ENCODE measurements at places on chromosomes 16 and 17. TPM values are rescaled to one million over a fixed set of nuclear protein-coding genes. Genes with fewer than 3 reads are reported as not detected.

The RNF43 gene
- 0.23 TPM for total RNA-seq

The GRAP gene
- 0.43 TPM for total RNA-seq

The C17orf113 gene
- total RNA-seq = 0.67 TPM

The SHCBP1 gene
- 32.3 TPM for total RNA-seq

The PYDC1 gene
- not detected for total RNA-seq

The STX4 gene
- total RNA-seq = 67.0 TPM

The CSH2 gene
- total RNA-seq = not detected

The CLEC3A gene
- not detected for total RNA-seq

The SDK2 gene
- total RNA-seq = 1.6 TPM

The KRTAP2-2 gene
- total RNA-seq = not detected

The ZNF821 gene
- total RNA-seq = 4.2 TPM

The EXOC3L1 gene
- total RNA-seq = 0.29 TPM

The KRT222 gene
- total RNA-seq = 0.37 TPM

The CDRT15 gene
- not detected for total RNA-seq

The GDPD3 gene
- total RNA-seq = 1.8 TPM

The ACSM5 gene
- not detected for total RNA-seq

The RIPOR1 gene
- 41.9 TPM for total RNA-seq

The MCRIP2 gene
- 16.7 TPM for total RNA-seq

The DOC2A gene
- 2.6 TPM for total RNA-seq

The TP53TG3C gene
- total RNA-seq = not detected

The MAF gene
- total RNA-seq = 0.33 TPM

The SEBOX gene
- total RNA-seq = not detected

The ACLY gene
- 269 TPM for total RNA-seq

The HOXB8 gene
- 7.3 TPM for total RNA-seq

The GNG13 gene
- not detected for total RNA-seq

The VMP1 gene
- 147 TPM for total RNA-seq

The SEPTIN12 gene
- total RNA-seq = not detected

The EME1 gene
- 14.9 TPM for total RNA-seq

The OR1A1 gene
- total RNA-seq = not detected

The RDM1 gene
- total RNA-seq = 3.1 TPM

The CDK5R1 gene
- 5.8 TPM for total RNA-seq

The FOXC2 gene
- total RNA-seq = 4.9 TPM

The KLHL10 gene
- total RNA-seq = 0.18 TPM
